ENCODE measurements at places on chromosomes 6 and 20. TPM values are rescaled to one million over a fixed set of nuclear protein-coding genes. Genes with fewer than 3 reads are reported as not detected.

GRCh38 chr20:32626859-32627636 is 41.9 kb upstream of the NOL4L start:
- peak overlapping the region; percentile 24 for H3K4me3 ChIP-seq
- H3K27me3 ChIP-seq: no peaks in the 10 kb centered on the region
- no peaks in the 10 kb centered on the region for H3K36me3 ChIP-seq
- no peak for DNase-seq
- H3K27ac ChIP-seq: no peak overlapping the region

Gene SCRT2
- total RNA-seq: not detected

DNA sequence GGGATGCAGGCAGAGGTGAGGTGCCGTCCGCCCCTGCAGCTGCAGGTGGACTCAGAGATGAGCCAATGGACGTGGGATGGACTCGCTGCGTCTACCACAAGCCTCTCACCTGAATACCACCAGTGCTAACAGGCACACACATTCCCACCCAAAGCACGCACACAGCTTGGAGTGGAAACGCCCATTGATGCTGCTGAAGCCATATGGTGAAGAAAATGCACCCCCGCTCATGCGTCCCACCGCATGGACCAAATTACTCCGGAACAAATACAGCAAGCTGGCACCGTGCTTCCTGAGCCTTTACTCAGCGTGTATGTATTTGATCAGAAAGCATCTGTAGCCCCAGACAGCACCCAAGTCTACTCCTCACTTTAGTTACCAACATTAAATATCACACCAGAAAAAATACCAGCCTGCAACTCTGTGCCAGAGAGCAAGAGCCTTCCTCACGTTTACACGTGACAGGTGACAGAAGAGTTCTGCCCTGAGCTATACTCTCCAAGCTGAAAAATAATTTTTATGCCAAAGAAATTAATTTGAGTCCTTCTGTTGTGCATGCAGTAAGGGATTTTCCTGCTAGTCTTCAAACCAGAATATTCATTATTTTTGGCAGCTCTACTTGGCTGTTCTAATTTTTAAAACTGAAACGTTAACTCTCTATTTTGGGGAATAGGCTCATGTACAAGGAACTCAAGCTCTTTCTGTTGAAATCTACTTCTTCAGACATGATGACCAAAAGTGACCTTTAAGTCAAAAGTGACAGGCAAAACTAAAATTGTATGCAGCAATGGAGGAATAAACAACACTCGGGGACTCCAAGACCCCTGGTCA is 58.2 kb upstream of the SYNDIG1 start:
- H3K4me1 ChIP-seq: no peaks in the 10 kb centered on the region
- H3K4me3 ChIP-seq: no peak overlapping the region
- no peak for DNase-seq
- no peaks in the 10 kb centered on the region for H3K27me3 ChIP-seq
- no peaks in the 10 kb centered on the region for H3K36me3 ChIP-seq

- no peaks in the 10 kb centered on the region for H3K36me3 ChIP-seq
- H3K27ac ChIP-seq: no peak overlapping the region
- no peaks in the 10 kb centered on the region for H3K4me1 ChIP-seq
- no peaks in the 10 kb centered on the region for H3K27me3 ChIP-seq
- DNase-seq: no peak
- no peak overlapping the region for H3K4me3 ChIP-seq
Measured at GRCh38 chr6:128848212-128848935, 34.6 kb upstream of the LAMA2 start.

- no peaks in the 10 kb centered on the region for H3K27me3 ChIP-seq
- H3K27ac ChIP-seq: no peak overlapping the region
- H3K4me3 ChIP-seq: no peak overlapping the region
- peak; percentile 79 for DNase-seq
Measured at GRCh38 chr6:157811476-157812173, 11.4 kb upstream of the SNX9 start.

Gene PRDM13
- total RNA-seq: not detected

DNA sequence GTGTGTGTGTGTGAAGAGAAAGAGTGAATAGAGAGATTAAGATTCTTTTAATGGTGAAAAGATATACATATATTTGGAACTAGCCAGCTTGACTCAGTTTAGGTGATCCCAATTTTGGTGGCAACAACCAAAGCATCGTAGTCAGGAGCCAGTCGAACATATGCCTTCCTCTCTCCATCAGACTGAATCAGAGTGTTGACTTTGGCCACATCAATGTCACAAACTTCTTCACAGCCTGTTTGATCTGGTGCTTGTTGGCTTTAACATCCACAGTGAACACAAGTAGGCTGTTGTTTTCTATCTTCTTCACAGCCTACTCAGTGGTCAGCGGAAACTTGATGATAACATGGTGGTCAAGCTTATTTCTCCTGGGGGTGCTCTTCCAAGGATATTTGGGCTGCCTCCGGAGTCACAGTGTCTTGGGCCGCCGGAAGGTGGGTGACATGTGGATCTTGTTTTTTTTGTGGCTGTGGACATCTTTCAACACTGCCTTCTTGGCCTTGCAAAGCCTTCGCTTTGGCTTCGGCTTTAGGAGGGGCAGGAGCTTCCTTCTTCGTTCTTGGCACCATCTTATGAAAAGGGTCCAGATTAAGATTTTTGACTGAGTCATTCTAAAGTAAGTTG is 3.4 kb downstream of the HLA-F start:
- H3K36me3 ChIP-seq: peaks cover 17% of the 10 kb centered on the region
- no peak for DNase-seq
- H3K4me3 ChIP-seq: no peak overlapping the region
- no peaks in the 10 kb centered on the region for H3K27me3 ChIP-seq

DNA sequence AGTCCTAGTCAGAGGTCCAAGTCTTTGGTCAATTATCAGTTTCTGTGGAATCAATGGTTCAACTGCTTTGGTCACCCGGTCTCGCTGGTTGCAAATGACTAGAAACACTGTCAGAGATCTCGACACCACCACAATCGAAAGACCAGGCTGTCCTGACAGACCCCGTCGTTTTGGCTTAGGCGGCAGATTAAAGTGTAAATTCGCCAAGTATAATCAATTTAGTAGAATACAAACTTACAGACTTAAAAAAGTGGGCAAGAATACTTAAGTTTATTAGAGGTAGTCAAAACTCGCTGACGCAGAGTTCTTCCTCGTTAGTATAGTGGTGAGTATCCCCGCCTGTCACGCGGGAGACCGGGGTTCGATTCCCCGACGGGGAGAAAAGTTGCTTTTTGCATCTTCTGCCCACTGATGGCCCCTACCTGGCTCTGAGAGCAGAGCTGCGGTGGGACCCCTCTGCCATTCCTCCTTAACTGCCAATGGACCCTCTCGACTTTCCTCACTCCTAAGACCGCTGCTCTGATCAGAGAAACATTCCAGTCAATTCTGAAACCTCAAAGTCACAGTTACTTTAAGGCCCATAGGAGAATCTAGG is 30.6 kb upstream of the ZNF184 start:
- peaks cover 8% of the 10 kb centered on the region for H3K4me1 ChIP-seq
- H3K4me3 ChIP-seq: peak overlapping the region; percentile 47
- no peaks in the 10 kb centered on the region for H3K36me3 ChIP-seq
- no peak for DNase-seq
- no peaks in the 10 kb centered on the region for H3K27me3 ChIP-seq
- H3K27ac ChIP-seq: peak overlapping the region; percentile 70

Gene TREM1
- total RNA-seq: 0.98 TPM

Gene COL11A2
- total RNA-seq: 0.25 TPM

- H3K27me3 ChIP-seq: no peaks in the 10 kb centered on the region
- no peak overlapping the region for H3K4me3 ChIP-seq
- H3K36me3 ChIP-seq: no peaks in the 10 kb centered on the region
- no peaks in the 10 kb centered on the region for H3K4me1 ChIP-seq
- DNase-seq: no peak
Measured at GRCh38 chr6:74128536-74128935, 432.5 kb downstream of the CD109 start.

GRCh38 chr20:44174996-44175765 is 11.8 kb downstream of the JPH2 start:
- no peak for DNase-seq
- no peaks in the 10 kb centered on the region for H3K27me3 ChIP-seq
- peaks cover 6% of the 10 kb centered on the region for H3K4me1 ChIP-seq
- no peak overlapping the region for H3K27ac ChIP-seq
- H3K4me3 ChIP-seq: no peak overlapping the region
- H3K36me3 ChIP-seq: no peaks in the 10 kb centered on the region

Data from vagina (tissue), 2 donors.